ENCODE measurements at places on chromosomes 2 and 18. TPM values are rescaled to one million over a fixed set of nuclear protein-coding genes. Genes with fewer than 3 reads are reported as not detected.

GRCh38 chr2:42917425-42917927, 125.1 kb upstream of the HAAO start:
- H3K36me3 ChIP-seq = no peaks in the 10 kb centered on the region
- peaks cover 6% of the 10 kb centered on the region for H3K4me1 ChIP-seq
- no peak overlapping the region for H3K4me3 ChIP-seq
- DNase-seq = no peak
- peaks cover 1% of the 10 kb centered on the region for H3K27me3 ChIP-seq
- H3K27ac ChIP-seq = no peak overlapping the region

DNA sequence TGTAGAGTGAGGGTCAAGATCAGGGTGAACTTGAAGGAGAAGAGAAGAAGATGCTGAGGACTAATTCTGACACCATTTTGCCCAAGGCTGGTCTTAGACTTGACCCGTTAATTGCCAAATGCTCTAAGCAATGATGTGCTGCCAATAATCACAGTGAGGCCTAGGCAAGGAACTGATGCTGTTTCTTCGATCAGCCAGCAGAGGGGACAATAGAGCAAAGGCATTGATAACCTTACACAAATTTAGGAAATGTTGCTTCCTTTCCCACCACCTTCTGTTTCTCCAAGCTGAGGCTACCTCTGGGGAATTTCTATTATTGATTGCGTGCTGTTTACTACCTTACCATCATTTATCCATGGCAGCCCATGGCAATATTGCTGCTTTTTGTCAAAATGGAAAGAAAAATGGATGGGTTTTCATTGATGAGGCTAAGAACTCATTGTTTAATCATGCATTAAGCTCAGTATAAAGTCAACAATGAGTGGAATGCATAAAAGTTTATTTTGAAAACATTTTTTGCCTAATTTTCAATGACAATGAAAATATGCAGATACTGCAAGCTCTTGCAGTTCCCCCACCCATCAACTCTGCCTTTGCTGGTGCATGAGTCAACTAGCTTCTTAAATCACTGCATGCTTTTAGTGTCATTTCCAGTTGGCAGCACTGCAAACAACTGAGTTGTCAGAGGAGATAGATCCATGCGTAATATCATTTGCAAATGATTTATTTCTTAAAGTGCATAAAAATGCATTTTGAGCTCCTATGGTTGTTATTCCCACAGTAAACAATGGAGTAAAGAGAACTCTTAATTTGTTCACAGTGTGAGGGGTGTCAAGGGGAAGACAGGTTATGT, 116.4 kb upstream of the NYAP2 start:
- H3K27ac ChIP-seq = no peak overlapping the region
- DNase-seq = no peak
- H3K36me3 ChIP-seq = no peaks in the 10 kb centered on the region

- H3K4me1 ChIP-seq = no peaks in the 10 kb centered on the region
- H3K36me3 ChIP-seq = no peaks in the 10 kb centered on the region
- peaks cover 8% of the 10 kb centered on the region for H3K27me3 ChIP-seq
- no peak overlapping the region for H3K27ac ChIP-seq
- no peak overlapping the region for H3K4me3 ChIP-seq
- no peak for DNase-seq
Measured at GRCh38 chr2:170689481-170689880, 25.7 kb upstream of the SP5 start.

DNA sequence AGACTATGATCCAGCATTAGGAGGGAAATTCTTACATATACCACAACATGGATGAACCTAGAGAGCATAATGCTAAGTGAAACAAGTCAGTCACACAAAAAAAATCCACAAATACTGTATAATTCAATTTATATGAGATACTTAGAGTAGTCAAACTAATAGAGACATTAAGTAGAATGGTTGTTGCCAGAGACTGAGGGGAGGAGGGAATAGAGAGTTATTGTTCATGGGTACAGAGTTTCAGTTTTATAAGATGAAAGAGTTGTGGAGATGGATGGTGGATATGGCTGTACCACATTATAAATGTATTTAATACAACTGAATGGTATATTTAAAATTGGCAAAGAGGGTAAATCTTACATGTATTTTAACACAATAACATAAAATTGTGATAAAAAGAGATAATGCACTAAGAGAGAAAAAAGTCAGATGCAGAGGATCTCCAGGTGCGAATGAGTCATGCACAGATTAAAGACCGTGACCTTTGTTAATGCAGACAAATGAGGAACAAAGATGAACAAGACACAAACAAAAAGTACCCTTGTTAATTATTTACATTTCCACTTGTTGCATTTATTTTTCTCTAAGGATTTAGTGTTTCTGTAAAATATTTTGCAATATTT, 541.7 kb upstream of the MEX3C start:
- H3K4me3 ChIP-seq = no peak overlapping the region
- no peak for DNase-seq
- H3K36me3 ChIP-seq = no peaks in the 10 kb centered on the region
- H3K4me1 ChIP-seq = no peaks in the 10 kb centered on the region
- H3K27ac ChIP-seq = no peak overlapping the region

GRCh38 chr2:238818561-238818960, 29.3 kb upstream of the TWIST2 start:
- H3K27me3 ChIP-seq = no peaks in the 10 kb centered on the region
- DNase-seq = no peak
- no peaks in the 10 kb centered on the region for H3K4me1 ChIP-seq

- no peak for DNase-seq
- H3K27ac ChIP-seq = no peak overlapping the region
- H3K4me3 ChIP-seq = no peak overlapping the region
Measured at GRCh38 chr2:47346107-47346506, 56.8 kb upstream of the MSH2 start.

- peaks cover 4% of the 10 kb centered on the region for H3K4me1 ChIP-seq
- peaks cover 3% of the 10 kb centered on the region for H3K36me3 ChIP-seq
- no peak overlapping the region for H3K4me3 ChIP-seq
Measured at GRCh38 chr2:190165491-190165890, 103.0 kb upstream of the MSTN start.

DNA sequence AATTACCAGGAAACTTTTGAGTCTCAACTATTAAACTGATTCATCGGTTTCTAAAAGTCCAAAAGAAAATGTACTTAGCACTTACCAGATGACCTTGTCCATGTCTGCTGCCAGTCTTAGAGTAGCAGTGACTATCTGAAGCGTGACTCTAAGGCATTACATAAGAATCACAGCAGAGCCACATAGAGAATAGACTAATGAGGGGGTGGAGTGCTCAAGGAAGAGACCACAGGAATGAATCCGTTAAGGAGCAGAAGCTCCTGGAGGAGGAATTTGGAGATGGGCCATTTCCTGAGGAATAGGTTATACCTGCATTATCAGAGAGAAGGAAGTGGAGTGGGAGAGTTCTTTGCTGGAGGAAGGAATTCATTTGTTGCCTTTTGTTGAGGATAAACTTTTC, 116.0 kb downstream of the MAP3K20 start:
- peaks cover 2% of the 10 kb centered on the region for H3K4me1 ChIP-seq
- H3K27me3 ChIP-seq = peaks cover 10% of the 10 kb centered on the region
- H3K4me3 ChIP-seq = no peak overlapping the region
- peaks cover 12% of the 10 kb centered on the region for H3K36me3 ChIP-seq

DNA sequence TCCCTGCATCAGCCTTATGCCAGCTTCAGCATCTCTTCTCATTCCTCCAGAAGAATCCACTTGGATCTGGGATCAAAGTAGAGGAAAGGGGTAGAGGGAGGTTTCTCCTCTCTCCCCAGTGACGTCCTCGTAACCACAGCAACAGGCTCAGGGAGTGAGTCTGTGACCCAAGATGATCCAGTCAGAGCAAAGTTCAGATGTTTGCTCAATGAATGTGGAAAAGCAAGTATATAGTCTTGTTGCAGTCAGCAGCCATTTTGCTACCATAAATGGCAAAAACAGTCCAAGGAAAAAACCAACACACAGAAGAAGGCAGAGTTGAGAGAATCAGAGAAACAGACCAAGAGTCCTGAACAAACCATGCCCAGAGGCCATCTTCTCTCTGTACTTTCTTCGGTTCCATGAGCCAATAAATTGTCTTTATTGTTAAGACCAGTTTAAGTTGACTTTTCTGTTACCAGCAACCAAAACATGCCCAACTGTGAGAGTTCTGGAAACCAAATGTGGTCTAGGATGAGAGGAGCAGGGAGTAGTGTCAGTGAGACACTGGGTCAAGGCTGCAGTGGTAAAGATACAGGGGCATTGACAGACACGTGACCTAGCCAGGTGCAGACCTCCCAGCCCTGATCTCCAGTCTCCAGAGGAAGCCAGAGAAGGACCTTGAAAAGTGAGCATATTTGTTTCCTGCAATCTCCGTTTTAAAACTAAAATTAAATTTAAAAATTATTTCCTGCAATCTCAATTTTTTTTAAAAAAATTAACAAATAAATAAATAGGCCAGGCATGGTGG, 3.2 kb upstream of the CXCR1 start:
- no peaks in the 10 kb centered on the region for H3K36me3 ChIP-seq
- H3K4me3 ChIP-seq = no peak overlapping the region
- H3K27me3 ChIP-seq = peaks cover 22% of the 10 kb centered on the region
- H3K27ac ChIP-seq = no peak overlapping the region
- peaks cover 30% of the 10 kb centered on the region for H3K4me1 ChIP-seq

- H3K27ac ChIP-seq = no peak overlapping the region
- H3K4me3 ChIP-seq = no peak overlapping the region
- peaks cover 18% of the 10 kb centered on the region for H3K27me3 ChIP-seq
- DNase-seq = no peak
Measured at GRCh38 chr2:8271461-8271860, 410.4 kb upstream of the ID2 start.

GRCh38 chr2:190678444-190679162, 29.7 kb downstream of the NAB1 start:
- peaks cover 53% of the 10 kb centered on the region for H3K36me3 ChIP-seq
- H3K27ac ChIP-seq = peak overlapping the region; percentile 92

GRCh38 chr2:147351784-147352183, 493.0 kb upstream of the ACVR2A start:
- DNase-seq = no peak
- peaks cover 6% of the 10 kb centered on the region for H3K27me3 ChIP-seq
- H3K36me3 ChIP-seq = no peaks in the 10 kb centered on the region

Gene ALPI
- total RNA-seq = not detected

Gene SERPINB11
- not detected for total RNA-seq

Gene NFATC1
- 95.0 TPM for total RNA-seq

Gene PUS10
- total RNA-seq = 7.4 TPM

Gene LYPD6
- total RNA-seq = not detected

Gene STARD6
- total RNA-seq = not detected

Gene UGT1A5
- total RNA-seq = not detected

Gene PLEK
- 0.48 TPM for total RNA-seq

Gene KCNF1
- total RNA-seq = not detected

Gene PASK
- 75.8 TPM for total RNA-seq

Data from activated T-helper 2 cell treated with anti-CD3 and anti-CD28 coated beads, Interferon-gamma antibody, Interleukin-2, Interleukin-4, amounts not matched to agents 10 μg/mL and 5 μg/mL and 100 μg/mL, durations not matched to agents 14 hours and 24 hours and 36 hours (primary cell).